H9 (cell line): ENCODE measurements at places on chromosomes 4 and X.
A peak's percentile ranks its signal among the peaks of the same experiment; 100 is the strongest.

DNA sequence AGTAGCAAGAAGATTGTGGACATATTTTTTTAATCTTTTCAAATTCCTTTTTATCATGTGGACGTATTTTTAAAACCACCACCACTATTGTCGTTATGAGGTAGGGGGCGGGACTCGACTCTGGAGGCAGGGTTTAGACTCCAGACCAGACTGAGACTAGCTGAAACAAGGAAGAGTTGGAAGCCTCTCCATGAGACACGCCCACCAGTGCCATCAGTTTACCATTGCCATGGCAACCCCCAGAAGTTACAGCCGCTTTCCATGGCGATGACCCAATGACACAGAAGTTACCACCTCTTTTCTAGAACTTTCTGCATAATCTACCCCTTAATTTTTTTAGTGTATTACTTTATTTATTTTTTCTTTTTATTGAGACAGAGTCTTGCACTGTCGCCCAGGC is 8.7 kb downstream of the MRFAP1 start:
- peak; percentile 45 for DNase-seq

DNA sequence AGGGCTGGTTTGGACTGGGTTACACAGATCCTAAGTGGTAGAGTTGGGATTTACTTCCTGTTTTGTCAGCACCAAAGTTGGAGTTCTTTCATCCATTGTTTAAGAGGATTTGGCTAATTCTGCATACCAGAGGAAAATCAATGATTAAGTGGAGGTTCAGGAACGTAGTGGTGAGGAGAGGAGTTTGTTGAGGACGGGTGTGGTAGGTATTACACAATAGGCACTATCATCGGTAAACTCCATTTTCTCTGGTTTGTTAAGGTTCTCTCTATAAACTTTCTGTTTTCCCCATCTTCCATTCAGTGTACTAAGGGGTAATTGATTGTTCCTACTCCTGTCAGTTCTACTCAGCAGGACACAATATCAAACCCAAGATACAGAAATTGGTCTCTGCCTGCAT is 107.5 kb upstream of the VCX2 start:
- no peak for DNase-seq

GRCh38 chrX:8233091-8233490 is 62.0 kb upstream of the VCX2 start:
- no peak for DNase-seq

DNA sequence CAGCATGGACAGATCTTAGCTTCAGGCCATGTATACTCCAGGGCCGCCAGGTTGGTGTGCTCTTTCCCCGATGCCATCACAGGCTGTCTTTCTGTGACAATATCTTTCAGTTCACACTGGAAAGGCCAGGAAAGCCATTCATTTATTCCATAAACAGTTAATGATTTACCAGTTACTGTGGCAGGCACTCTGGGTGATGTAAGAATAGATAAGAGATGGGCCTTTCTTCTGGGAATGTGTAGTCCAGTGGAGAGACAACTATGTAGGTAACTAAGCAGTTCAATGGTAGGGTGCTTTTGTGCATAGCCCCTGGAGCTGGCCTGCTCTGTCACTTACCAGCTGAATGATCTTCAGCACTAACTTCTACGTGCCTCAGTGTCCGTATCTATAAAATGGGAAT is 46.3 kb upstream of the LEF1 start:
- DNase-seq = no peak

DNA sequence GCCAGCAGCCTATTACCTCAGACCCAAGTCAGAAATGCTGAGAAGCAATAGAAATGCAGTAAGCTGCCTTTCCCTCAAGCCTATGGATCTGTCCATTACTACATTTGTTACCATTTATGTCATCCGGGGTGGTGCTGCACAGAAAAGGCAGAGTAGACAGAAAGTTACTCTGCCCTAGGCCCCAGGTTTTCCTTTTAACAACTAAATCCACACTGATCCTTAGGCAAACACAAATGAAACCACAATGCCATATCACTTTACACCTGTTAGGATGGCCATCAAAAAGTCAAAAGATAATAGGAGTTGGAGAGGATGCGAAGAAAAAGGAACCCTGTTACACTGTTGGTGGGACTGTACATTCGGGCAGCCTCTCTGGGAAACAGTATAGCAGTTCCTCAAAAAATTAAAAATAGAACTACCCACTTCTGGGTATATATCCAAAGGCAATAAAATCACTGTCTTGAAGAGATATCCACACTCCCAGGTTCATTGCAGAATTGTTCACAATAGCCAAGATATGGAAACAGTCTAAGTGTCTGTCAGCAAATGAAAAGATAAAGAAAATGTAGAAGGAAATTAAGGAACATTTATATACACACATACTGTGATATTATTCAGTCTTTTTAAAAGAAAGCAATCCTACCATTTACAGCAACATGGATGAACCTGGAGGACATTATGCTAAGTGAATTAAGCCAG is 186.3 kb downstream of the NWD2 start:
- no peak for DNase-seq

- no peak for DNase-seq
Observed at GRCh38 chr4:141652161-141652778, 15.9 kb downstream of the IL15 start.

GRCh38 chr4:47913330-47913729 is 1.1 kb downstream of the NFXL1 start:
- DNase-seq = no peak

DNA sequence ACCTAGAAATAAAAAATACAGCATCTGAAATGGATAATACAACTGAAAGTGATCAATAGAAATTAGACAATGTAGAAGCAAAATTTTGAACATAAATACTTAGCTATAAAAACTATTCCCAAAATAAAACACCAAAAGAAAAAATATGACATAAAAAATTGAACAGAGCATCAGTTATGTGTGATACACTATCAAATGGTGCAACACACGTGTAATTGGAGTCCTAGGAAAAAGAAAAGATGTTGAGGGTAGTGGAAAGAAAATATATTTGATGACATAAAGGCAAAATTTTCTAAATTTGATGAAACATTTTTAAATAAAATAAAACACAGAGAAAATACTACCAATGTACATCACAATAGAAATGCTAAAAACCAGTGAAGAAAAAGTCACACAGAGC is 63.1 kb downstream of the NPY2R start:
- no peak for DNase-seq

DNA sequence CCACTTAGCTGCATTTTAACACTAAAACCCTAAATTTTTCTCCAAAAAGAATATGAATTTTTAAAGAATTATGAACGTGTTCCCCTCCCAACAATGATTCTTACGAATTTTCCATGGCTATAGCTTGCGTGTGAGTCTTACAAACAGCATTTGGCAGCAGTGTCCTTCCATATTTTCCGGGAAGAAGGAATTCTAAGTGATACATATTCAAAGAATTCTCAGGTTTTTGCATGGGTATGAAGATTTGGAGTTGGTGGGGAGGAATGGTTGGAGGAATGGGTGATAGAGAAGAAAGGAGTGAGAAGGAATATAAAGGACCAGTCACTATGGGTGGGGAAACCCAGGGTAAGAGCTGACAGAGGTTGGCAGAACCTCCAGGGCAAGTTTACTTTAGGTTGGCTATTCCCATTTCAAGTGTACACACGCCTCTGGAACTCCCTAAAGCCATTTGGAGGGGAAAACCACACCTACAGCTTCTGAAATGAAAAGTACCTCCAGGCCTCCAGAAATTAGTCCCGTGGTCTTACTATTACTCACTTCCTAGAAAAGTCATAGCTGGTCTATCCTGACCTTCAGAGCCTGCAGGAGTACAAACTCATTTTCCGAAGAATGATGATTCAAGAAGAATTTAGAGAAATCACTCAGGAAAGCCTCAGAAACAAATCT is 420.8 kb upstream of the DIPK2B start:
- DNase-seq = no peak

GRCh38 chr4:107896158-107896645 is 35.1 kb upstream of the CYP2U1 start:
- DNase-seq = no peak

GRCh38 chr4:117137145-117137544 is 51.8 kb upstream of the TRAM1L1 start:
- DNase-seq = no peak

DNA sequence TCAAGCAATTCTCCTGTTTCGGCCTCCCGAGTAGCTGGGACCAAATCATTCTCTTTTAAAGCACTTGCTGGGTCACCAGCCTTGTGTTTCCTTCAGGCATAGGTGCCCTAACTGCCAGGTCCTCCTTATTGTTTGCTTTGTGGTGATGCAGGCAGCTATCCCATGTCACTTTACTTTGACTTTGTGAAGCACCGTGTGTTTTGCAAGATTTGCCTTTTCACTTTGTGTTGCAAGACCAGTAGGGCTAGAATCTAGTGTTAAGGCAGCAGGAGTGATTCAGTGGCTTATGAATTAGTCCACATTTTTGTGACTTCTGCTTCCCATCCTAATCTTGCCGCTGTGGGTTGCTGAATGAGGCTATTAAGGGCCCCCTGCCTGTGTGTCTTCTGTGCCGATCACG is 20.2 kb downstream of the SYAP1 start:
- DNase-seq = no peak

- DNase-seq = no peak
Observed at GRCh38 chr4:73715659-73716058, 24.7 kb upstream of the CXCL8 start.

GRCh38 chr4:65089666-65090065 is 580.6 kb downstream of the EPHA5 start:
- no peak for DNase-seq

DNA sequence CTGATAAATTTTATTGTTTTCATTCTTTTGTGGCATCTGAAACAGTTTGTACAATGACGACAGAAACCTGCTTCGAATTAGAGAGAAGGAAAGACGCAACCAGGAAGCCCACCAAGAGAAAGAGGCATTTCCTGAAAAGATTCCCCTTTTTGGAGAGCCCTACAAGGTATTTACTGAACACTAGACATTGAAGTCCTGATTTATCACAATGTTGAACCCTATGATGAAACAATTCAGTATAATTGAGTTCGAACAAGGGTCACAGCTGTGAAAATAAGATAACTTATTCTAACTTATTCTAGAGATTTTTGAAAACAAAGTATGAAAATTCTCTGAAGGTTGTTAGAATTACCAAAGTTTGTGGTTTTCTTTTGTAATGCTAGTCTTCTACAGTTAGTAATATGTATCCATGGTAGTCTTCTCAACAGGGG is 111.3 kb downstream of the AFF1 start:
- DNase-seq = no peak
